Central memory CD8-positive, alpha-beta T cell (primary cell): ENCODE measurements at places on chromosomes 4 and X.

- DNase-seq: no peak
These were observed 112.9 kb upstream of the NKX1-1 start for GRCh38 chr4:1518997-1519700.

DNA sequence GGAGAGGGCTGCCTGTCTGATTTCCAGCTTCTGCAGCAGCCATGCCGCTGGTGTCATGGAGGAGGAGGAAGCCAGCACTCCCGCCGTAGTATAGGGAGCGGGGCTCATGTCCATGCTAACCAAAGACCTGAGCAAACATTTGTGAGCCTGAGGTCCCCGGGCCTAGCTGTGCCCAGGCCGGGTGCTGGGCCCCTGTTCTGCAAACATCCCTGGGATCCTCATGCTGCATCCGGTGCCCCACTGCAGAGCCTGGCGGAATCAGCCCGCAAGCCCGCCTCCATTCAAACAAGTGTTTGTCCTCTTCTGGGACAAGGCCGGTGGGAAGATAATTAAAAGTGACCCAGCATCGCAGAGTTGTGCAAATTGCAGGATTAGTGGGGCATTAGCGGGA, 106.3 kb downstream of the SORCS2 start:
- no peak for DNase-seq

GRCh38 chr4:162497564-162498167, 333.9 kb upstream of the FSTL5 start:
- no peak for DNase-seq

GRCh38 chr4:23931489-23931830, 41.6 kb upstream of the PPARGC1A start:
- no peak for DNase-seq

- no peak for DNase-seq
These were observed 28.1 kb downstream of the FAM9A start for GRCh38 chrX:8773117-8773516.

- DNase-seq: no peak
These were observed 24.0 kb downstream of the ABCB7 start for GRCh38 chrX:75131973-75132627.

DNA sequence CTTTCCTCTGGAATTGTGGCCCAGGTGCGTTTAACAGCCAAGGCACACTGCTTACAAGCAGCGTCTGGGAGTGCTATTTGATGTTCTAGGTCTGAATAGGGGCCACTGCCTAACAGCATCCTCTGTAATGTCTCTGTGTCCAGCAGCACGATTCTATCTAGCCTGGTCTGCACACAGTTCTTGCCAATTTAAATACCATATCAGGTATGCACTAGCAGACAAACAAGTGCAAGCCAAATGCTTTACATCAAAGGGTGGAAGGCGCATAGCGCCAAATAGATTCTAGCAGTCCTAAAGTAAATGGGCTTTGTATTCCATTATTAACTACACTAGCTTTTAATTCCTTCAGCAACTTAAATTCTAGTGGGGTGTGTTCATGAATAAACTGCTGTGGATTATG, 15.8 kb upstream of the UGDH start:
- no peak for DNase-seq

DNA sequence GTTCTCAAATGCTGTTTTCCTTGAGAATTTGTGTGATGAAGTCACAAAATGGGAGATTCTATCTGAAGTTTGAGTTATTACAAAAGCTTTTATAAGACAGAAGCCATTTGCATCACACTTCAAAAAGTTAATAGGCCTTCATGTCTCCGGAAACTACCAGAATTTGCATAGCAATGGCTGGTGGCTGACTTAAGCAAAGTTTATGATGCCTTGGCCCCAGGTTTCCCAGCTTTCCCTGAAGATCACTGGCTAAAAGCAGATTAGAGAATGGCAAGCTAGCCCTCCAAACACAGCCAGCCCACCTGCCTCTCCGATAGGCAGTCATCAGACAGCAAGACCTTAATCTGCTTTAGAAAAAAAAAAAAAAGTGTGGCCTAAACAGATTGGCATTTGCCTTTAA, 197.8 kb downstream of the HS3ST1 start:
- DNase-seq: no peak

DNA sequence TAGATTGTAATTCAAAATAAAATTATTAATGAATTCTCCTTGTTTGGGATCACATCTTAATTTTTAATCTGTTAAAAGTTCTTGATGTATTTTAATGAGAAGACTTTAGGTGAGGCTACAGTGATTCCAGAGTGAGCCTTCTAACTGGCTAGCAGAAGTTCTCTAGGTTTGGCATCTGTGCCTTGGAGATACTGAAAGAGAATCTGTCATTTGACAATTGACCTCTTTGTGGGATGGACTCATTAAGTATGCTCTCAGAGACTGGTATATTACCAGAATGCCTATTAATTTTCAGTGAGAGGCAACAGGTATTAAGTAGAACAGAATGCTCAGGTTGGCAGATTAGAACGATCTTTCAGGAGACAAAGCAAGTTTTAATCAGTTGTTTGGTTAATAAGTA, 10.2 kb downstream of the CCNG2 start:
- DNase-seq: no peak

DNA sequence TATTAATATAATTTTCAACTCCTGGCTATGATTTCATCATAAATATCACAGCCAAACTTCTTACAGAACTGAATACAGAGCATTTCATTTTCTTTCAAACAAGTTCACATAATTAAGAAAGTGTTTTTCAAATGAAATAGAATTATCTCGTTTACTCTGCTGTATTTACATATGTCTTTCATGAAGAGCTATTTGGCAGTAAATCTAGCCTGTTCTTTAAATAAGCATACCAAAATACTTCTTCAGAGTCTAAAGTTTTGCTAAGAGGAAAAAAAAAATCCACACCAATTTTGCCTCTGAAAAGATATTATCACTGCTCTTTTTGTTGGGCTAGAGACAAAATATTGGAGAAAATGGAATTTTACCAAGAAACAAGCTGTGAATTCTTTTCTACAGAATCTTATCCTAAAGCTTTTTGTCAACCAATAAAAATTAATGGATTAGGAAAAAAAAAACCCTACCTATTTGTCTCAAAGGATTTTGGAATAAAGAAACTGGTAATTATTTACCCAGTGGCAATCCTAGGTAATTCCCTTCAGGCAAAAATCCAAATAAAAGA, 287.9 kb upstream of the NR3C2 start:
- DNase-seq: no peak

GRCh38 chr4:82921795-82922194, 21.3 kb downstream of the THAP9 start:
- DNase-seq: no peak

- no peak for DNase-seq
These were observed 92.2 kb downstream of the DCTD start for GRCh38 chr4:182825003-182825402.

DNA sequence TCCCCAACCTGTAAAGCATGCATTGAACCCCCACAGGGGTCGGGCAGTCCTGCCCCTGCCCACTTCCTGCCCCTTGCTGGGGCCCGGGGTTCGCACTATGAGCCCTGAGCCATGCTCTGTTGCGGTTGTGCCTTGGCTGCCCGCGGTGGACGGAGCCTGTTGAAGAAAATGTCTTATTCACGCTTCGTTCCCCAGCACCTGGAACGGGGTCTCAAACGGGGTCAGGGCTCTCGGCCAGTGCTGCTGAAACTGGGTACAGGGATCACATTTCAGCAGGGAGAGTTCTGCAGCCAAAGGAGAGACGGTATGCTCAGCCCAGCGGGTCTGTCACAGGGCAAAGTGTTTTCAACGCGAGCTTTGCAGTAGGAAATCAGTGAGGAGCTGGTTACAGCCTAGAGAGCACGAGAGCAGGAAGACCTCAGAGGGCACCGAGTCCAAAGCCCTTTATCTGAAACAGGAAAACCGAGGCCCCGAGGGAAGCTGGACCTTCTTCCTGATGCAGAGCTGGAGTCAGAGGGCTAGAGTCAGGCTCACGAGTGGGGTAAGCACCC, 46.3 kb upstream of the AFAP1 start:
- no peak for DNase-seq

GRCh38 chr4:41466249-41466648, 71.7 kb upstream of the LIMCH1 start:
- no peak for DNase-seq

GRCh38 chrX:120308959-120309872, 2.0 kb downstream of the TMEM255A start:
- peak; percentile 28 for DNase-seq

DNA sequence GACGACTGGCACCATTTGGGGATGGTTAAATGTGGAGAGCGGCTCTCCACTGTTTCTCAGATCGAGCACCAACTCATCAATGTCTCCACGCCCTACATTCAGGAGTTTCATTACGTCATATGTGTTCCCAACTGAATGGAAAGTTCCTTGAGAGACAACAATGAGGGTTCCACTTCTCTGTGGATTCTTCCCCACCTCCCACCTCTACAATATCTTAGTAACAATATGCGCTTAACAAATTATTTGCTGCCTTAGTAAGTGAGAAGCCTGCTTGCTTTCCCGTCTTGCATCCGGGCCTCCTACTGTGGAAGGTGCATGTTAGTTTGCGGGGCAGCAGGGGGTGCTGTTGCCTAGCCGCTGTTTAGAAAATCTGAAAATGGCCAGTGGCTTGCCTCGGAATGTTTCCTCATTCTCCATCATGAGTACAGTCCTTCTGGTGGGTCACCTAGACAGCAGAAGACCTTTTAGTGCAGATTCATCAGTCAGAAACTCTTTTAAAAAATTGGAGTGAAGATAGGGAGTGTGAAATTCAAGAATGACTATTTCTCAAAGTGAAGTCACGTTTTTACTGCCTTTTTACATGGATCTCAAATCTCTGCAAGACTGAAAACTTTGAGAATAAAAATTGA, 55.7 kb downstream of the PHOX2B start:
- peak; percentile 14 for DNase-seq

DNA sequence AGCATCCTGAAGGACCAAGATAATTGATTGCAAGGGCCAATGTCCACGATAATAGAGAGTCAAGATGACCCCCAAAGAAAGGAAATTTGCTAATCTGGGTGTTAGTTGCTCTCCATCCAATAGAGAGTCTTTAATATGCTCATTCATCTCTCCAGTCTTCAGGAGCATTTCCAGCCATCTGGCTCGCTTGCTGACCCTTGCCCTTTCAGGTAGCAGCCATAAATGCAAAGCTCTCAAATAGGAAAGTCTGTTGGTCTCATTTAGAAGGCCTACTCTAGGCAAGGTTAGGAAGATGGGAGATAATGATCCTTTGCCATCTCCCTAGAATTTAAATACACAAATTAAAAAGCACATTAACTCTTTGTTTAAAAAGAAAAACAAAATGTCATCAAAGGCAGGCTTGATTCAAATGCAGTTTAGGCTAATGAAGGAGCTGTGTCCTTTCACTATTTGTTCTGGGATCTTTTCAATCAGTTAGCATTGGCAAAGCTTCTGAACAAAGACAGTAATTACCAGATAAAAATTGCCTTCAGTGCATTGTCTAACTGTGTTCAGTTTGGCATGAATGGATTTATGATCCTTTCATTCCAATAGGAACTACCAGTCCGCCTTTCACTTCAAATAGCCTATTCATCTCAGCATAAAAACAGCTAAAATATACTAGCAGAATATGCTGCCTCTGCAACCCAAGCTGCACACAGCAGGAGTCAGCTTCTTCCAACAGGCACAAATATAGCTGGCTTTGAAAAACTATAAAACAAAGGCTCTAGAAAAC, 49.6 kb upstream of the ATXN3L start:
- no peak for DNase-seq

DNA sequence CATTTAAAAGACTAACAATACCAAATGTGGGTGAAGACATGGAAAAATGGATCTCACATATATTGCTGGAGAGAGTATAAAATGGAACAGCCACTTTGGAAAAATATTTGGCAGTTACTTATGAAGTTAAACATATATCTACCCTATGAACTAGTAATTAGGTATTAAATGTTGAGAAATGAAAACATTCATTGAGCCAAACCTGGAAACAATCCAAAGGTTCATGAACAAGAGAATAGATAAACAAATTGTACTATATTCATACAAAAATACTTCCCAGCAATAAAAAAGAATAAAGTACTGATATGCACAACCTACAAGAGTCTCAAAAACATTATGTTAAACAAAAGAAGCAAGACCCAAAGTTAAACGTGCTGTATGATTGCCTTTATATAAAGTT, 4.0 kb upstream of the EGF start:
- no peak for DNase-seq

- no peak for DNase-seq
These were observed 36.8 kb upstream of the TAPT1 start for GRCh38 chr4:16263056-16263455.

DNA sequence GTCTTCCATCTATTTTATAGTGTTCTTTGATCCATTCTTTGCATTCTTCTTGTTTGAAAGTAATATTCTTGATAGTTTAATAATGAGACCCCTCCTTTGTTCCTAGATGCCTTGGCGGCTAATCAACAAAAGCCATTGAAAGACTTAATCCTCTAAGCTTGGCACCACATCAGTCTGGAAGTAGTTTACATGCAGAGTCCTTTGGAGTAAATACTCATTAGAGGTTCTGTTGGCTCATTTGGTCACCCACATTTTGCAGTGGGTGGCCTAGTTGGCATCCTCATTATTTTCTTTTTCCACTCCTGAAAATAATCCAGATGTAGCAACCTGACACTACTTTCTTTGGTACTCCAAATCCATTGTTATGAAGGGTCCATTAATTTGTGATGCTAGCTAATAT, 64.5 kb downstream of the DKK2 start:
- DNase-seq: no peak

DNA sequence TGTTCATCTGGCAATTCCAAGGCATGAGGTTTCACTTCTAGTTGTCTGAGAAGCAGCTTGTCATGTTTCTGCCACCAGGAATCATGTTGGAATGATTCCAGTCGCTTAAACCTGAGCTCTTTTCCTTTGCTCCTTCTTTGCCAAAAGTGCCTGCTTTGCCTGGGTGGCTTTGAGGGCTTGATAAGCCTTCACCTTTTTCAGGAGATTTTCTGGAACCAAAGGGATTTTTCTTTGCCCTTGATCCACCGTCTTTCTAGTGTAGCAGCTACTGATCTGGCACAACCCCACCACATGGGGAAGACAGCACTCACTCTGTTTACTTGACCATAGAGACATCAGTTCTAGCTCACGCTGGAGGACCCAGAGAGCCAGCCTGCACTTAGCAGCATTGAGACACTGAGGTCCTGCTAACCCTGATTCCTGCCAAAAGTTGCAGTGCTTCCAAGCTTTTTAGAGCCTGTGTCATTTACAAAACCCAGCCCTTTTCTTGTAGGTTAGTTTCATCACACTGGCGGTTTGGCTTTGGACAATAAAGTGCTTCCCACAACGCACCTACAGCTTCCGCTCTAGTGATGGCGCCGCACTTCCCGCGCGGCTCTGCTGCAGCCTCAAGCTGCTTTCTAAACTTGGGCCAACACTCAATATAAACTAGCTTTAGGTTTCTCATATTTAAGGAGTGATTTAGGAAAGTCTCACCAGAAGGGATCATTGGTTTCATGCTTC, 7.3 kb upstream of the CCNI start:
- no peak for DNase-seq

DNA sequence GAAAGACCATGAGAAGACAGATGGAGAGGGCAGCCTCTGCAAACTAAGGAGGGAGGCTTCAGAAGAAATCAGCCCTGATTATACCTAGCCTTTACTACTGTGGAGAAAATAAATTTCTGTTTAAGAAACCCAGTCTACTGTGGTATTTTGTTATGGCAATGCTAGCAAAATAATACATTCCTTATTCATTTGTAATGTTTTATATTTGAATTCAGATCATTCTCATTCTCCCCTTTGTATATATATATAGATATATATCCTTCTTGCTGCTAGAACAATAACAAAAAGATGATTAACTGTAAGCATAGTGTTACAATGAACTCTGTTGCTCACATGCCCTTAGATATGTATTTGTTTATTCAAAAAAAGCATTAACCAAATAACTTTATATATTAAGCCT, 22.5 kb downstream of the DMD start:
- no peak for DNase-seq

GRCh38 chr4:172521248-172521647, 647.4 kb upstream of the GALNT7 start:
- no peak for DNase-seq
